Activated CD4-positive, alpha-beta T cell treated with anti-CD3 and anti-CD28 coated beads, Interleukin-2, Interleukin-6, amounts not matched to agents 100 ng/mL and 50 ng/mL, durations not matched to agents 16 hours and 8 hours (primary cell): ENCODE measurements at places on chromosomes 2 and 18.

- DNase-seq = no peak
Measured at GRCh38 chr2:225479386-225479785, 79.9 kb downstream of the NYAP2 start.

- DNase-seq = no peak
Measured at GRCh38 chr18:1965016-1965415, 606.3 kb downstream of the METTL4 start.

DNA sequence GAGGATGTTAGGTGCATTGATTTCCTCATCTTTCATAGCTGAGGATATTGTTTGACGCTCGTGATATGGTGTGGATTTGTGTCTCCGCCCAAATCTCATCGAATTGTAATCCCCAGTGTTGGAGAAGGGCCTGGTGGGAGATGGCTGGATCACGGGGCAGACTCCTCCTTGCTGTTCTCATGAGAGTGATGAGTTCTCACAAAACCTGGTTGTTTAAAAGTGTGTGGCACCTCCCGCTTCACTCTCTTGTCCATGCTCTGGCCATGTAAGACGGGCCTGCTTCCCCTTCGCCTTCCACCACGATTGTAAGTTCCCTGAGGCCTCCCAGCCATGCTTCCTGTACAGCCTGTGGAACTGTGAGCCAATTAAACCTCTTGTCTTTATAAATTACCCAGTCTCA is 28.4 kb upstream of the GPC1 start:
- no peak for DNase-seq

- no peak for DNase-seq
Measured at GRCh38 chr2:217167531-217167930, 307.7 kb upstream of the TNP1 start.

DNA sequence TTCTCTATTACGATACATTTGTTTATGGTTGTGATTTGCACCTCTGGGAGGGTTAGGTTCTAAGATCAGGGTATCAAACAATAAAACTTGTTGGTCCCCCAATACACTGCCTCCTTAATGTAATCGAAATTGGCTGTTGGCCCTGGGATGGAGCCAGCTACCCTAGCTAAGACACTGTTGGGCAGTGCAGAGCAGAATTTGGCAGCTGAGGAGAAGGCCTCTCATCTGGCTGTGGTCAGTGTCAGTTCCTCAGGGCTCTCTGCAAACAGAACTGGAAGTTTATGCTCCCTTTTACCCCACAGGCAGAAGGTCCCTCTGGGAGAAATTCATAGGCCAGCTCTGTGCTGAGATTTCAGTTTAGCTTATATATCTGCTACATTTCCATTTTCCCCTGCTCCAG is 8.6 kb upstream of the HAAO start:
- DNase-seq = no peak

DNA sequence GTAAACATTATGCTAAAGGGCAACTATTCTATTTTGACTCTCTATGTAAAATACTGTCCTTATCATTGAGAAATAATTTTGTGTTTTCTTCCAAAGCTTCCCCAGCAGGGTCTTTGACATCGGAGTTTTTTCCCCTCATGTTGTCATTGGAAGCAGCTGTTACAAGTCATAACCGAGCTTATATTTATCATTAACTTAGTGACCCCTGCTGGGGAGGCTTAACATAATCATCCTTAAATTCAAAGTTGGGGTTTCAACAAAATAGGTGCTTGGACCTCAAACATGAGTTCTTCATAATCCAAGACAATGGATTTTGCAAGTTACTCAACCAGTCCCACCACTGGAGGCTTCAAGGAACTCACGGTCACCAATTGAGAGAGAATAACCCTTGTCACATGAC is 330.9 kb downstream of the DCC start:
- DNase-seq = no peak

DNA sequence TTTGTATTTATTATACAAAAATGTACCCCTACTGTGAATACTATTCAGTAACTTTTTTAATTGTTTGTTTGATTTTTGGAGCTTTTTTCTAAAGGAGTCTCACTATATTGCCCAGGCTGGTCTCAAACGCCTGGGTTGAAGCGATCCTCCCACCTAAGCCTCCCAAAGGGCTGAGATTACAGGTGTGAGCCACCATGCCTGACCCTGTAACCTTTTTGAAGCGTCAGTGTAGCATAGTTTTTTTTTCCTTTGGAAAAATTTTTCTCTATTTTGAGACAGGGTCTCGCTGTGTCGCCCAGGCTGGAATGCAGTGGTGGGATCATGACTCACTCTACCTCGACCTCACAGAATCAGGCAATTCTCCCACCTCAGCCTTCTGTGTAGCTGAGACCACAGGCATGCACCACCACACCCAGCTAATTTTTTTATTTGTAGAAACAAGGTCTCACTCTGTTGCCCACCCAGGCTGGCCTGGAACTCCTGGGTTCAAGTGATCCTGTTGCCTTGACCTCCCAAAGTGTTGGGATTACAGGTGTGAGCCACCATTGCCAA is 2.0 kb downstream of the GMCL1 start:
- no peak for DNase-seq
